ENCODE measurements at places on chromosomes 7 and 10.
A peak's percentile ranks its signal among the peaks of the same experiment; 100 is the strongest.

DNA sequence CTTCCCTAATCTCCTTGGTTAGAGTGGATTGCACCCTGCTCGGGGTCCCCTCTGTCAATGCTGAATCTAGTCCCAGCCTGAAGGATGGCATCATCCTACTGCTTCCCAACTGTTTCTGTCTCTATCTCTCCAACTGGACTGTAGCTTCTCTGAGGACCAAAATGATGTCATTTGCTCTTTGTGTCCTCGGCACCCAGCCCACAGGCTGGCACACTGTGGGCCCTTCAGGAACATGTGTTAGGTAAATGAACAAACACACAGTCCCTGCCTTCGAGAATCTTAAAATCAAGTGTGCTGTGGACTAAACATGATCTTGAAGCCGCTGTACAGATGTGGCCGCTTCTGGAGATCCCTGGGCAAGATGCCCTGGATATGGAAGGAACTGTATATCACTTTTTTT lies 5.0 kb upstream of the CDH23 start:
- no peak for DNase-seq

- no peak for DNase-seq
These were observed 196.9 kb upstream of the CNTNAP2 start for GRCh38 chr7:145919712-145920111.

DNA sequence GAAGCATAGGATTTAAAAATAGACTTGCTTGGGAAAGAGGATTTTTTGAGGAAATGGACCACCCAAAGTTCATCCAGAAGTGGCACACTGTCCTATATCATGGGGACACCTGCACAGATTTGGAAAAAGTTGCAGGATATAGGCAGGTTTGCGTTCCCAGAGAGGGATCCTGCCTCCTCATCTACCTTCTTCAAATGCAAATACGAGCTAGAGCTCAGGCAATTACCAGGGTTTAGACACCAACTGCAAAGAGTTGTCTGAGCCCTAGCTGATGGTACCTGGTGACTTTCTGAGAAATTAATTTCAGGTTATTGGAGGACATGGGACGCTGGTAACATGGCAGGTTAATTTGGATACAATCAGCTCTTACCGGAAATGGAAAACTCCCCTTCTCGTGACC lies 423.7 kb upstream of the MTPN start:
- DNase-seq: no peak

GRCh38 chr10:124293616-124294449 lies 124.9 kb downstream of the OAT start:
- no peak for DNase-seq

- no peak for DNase-seq
These were observed 160.5 kb upstream of the FERD3L start for GRCh38 chr7:19305698-19306097.

- DNase-seq: no peak
These were observed 7.8 kb upstream of the CYP3A4 start for GRCh38 chr7:99791667-99792369.

- DNase-seq: no peak
These were observed 16.6 kb downstream of the IDI2 start for GRCh38 chr10:1009071-1009494.

DNA sequence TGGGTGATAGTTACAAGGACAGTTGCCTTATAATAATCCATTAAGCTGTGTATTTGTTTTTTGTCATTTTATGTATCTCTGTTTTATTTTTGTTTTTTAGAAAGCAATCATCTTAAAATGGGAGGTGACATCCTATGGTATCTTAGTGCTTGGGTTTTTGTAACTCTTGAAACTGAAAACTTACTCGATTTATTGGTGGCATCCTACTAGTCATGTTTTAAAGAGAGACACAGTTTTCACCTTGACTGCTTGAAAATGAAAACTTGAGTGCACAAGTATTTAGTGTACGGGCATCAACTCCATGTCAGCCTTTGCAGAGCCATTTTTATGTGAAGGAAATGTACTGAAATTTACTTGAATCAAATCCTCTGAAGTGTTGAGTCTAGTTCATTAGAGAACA lies 103.8 kb upstream of the SAMD8 start:
- DNase-seq: no peak

GRCh38 chr10:87639493-87639892 lies 20.2 kb upstream of the PAPSS2 start:
- no peak for DNase-seq

- DNase-seq: no peak
These were observed 32.6 kb upstream of the UNCX start for GRCh38 chr7:1200045-1200444.

GRCh38 chr10:11527691-11528255 lies 83.7 kb downstream of the USP6NL start:
- DNase-seq: no peak

GRCh38 chr7:93948873-93949272 lies 27.3 kb downstream of the GNG11 start:
- no peak for DNase-seq

- no peak for DNase-seq
These were observed 209.9 kb downstream of the CRPPA start for GRCh38 chr7:16211402-16211925.

GRCh38 chr7:54811041-54811845 lies 52.2 kb upstream of the SEC61G start:
- DNase-seq: no peak

GRCh38 chr10:77873536-77874380 lies 52.8 kb downstream of the DLG5 start:
- DNase-seq: peak; percentile 69

- DNase-seq: no peak
These were observed 32.0 kb downstream of the SEMA3A start for GRCh38 chr7:84162584-84162983.

DNA sequence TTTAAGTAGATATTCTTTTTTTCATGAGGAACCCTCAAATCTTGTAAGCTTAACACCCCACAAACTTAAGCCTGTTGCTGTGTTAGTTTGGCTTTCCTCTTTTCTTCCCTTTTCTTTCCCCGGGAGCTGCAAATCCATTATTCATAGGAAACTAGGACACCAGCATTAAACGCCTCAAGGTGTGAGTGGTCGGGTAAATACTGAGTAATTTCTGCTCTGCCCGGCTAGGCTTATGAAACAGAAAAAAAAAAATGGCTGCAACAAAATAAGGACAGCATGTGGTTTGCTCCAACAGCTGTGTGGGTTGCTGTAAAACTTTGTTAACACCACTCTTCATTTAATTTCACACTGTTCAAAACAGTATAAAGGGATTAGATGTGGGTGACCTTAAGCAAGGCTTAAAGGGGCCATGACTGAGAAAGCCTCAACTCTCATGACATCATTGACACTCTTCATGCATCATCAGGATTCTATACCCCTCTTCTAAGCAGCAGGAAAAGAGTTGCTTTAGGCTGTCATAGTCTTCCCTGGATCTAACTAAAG lies 104.1 kb downstream of the AOAH start:
- no peak for DNase-seq

- no peak for DNase-seq
These were observed 107.0 kb upstream of the AKR1E2 start for GRCh38 chr10:4719036-4719435.

- DNase-seq: no peak
These were observed 14.8 kb downstream of the COL13A1 start for GRCh38 chr10:69816521-69816920.

DNA sequence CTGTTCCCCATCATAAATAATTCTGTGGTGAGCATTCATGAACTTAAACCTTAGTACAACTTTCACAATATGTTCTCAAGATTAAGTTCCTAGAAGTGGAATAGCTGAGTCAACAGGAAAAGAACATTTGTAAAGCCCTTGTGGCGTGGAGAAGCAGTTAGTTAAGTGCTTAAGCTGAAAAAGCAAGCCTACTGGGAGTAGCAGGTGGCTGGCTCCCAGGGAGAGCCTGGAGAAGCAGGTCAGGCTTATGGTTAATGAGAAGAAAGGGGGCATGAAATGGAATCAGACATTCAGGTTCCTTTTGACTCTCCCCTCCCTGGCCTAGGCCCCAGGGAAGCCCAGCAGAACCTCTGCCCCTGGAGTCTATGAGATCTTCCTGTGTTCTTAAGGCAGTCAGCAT lies 35.3 kb downstream of the VSTM4 start:
- DNase-seq: no peak

DNA sequence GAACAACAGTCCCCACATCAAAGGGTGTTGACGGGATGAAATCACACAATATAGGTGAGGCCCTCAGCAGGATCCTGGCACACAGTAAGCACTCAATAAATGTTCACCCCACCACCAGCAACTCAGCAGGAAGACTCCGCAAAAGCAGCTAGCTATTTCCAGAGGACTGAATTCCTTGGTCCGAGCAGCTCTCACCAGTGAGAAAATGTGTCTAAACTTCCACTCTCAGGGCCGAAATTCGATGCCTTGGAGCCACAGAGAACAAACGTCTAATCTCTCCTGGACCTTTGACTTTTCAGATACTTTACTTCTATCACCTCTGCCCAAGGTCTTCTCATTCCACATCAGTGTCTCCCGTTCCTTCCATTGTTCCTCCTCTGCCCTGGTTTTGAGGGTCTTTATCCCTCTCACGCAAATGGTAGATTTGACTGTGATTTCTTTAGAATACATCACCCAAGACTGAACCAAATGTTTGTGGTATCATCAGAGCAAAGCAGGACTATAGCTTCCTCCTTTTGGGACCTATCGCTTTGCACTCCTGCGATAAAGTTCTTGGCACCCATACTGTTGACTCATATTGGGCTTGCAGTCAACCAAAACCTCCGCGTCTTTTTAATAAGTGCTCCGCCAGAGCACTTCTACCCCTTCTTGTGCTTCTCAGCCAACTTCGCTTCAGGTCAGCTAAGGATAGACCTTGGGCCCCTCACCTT lies 903 bp upstream of the NT5C2 start:
- DNase-seq: peak; percentile 27

DNA sequence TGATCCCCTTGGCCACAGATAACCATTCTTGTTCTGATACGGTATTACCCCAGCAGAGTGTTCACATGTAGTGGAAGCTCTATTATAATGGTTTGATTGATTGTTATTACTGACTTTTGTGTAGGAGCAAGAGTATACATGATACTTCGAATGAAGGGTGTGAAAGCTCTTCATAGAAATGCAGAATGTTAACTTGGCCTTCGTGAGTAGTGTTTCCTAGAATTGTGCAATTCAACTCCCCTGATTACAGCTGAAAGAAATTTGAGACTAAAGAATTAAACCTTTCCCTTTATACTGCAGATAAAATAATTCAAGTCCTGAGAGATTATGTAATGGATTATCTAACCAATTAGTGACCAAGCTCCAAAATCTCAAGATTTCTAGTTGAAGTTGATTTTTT lies 38.2 kb downstream of the MKLN1 start:
- DNase-seq: no peak

DNA sequence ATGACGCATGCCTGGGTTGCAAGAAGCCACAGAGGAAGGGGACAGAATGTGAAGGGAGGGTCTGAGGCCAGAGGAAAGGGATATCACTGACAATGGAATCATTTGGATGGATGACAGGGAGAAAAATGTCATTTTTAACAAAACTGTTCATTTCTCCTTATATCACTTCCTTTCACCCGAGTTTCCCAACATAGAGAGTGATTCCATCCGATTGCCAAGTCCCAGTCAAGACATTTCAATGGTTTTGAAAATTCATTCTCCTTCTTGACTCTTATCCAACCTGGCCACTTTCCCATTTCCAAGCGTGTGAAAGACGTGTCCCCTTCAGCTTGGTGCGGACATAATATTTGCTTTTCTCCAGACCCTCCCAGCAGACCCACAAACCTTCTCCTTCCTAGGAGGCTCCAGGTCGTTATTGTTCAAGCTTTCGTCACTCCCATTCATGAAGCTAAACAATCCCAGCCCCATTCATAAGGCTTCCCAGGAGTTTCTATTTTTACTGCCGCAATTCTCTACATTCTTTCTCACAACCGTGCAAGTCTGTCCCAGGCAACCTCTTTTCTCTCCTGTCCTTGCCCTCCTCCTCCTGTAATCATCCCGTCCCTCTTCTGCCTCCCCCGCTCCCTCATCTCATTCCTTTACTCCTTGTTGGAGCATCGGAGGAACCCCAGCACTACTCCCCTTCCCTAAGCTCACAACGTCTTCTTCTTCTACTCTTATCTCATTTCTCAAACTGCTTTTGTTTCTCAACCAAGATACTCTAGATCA lies 301.3 kb upstream of the KLF6 start:
- DNase-seq: no peak

DNA sequence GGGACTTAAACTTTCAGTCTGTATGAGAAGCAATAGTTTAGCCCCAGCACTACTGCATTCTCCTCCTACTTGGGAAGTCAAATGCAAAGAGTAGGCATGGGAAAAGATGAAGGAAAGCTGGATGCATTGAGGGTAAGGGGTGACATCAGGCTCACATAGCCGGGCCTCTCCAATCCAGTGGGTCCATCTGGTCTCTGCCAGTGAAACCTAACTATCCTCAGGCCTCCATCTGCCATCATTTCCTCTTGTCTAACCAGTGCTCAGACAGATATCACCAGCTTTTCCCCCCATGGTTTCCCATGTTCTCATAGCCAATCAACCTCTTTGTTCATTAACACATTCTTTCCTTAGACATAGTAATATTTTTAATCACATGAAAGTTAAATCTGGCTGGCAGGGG lies 118.3 kb downstream of the DGKI start:
- DNase-seq: no peak

All from uterus (tissue), 4 donors.